ENCODE measurements at places on chromosomes 13 and 19. TPM values are rescaled to one million over a fixed set of nuclear protein-coding genes. Genes with fewer than 3 reads are reported as not detected.

GRCh38 chr13:60922576-60923231, 492.9 kb downstream of the PCDH20 start:
- no peak for DNase-seq

- no peak for DNase-seq
Observed at GRCh38 chr19:51803519-51803918, 8.6 kb downstream of the FPR3 start.

DNA sequence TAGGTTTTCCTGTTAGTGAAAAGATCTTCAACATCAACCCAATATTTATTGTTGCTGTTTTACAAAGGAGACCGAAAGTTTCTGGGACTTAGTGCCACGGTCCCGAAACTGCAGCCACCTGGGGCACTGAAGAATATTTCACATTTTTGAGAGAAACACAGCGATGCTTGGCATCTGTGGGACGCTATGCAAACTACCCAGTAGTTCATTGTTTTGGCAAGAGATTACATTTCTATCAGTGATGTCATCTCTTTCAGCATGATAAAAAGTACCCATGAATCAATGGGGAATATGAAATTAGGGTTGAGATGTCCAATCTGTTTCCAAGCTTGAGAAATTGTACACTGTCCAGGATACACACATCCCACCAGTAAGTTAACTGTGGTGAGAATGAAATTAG, 43.9 kb downstream of the TGDS start:
- no peak for DNase-seq

GRCh38 chr13:25887962-25888655, 163.7 kb downstream of the SHISA2 start:
- no peak for DNase-seq

DNA sequence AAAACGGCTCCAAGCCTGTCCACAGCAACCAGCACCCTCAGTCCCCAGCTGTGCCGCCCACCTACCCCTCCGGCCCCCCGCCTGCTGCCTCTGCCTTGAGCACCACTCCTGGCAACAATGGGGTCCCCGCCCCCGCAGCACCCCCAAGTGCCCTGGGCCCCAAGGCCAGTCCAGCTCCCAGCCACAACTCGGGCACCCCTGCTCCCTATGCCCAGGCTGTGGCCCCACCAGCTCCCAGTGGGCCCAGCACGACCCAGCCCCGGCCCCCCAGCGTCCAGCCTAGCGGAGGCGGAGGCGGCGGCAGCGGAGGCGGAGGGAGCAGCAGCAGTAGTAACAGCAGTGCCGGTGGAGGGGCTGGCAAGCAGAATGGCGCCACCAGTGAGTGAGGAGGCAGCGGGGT, 10.6 kb downstream of the CNOT3 start:
- DNase-seq = no peak

GRCh38 chr19:2311093-2311492, 3.1 kb upstream of the LINGO3 start:
- no peak for DNase-seq

DNA sequence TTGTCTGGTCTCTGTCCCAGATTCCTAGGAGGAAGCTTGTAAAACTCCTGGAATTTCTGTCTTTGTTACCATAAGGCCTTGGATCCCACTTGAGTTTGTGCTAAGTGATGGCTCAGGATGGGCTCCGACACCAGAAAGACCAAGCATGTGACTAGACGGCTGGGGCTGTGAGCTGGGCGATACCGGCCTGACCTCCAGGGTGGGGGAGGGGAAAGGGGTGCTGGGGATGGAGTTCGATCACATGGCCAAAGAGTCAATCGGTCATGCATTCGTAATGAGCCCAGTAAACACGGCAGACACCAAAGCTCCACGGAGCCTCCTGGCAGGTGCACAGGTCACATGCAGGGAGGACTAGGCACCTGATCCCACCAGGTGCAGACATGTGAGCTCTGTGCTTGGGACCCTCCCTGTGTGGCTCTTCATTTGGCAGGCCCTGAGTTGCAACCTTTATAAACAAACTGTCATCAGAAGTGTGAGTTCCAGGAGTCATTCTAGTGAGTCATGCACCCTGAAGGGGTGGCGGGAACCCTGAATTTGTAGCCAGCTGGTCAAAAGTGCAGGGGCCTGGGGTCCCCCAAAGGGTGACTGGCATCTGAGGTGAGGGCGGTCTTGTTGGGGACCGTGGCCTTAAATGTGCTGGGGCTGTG, 27.1 kb downstream of the ELAVL1 start:
- no peak for DNase-seq

GRCh38 chr13:91369441-91369831, 21.9 kb downstream of the MIR17HG start:
- DNase-seq = no peak

DNA sequence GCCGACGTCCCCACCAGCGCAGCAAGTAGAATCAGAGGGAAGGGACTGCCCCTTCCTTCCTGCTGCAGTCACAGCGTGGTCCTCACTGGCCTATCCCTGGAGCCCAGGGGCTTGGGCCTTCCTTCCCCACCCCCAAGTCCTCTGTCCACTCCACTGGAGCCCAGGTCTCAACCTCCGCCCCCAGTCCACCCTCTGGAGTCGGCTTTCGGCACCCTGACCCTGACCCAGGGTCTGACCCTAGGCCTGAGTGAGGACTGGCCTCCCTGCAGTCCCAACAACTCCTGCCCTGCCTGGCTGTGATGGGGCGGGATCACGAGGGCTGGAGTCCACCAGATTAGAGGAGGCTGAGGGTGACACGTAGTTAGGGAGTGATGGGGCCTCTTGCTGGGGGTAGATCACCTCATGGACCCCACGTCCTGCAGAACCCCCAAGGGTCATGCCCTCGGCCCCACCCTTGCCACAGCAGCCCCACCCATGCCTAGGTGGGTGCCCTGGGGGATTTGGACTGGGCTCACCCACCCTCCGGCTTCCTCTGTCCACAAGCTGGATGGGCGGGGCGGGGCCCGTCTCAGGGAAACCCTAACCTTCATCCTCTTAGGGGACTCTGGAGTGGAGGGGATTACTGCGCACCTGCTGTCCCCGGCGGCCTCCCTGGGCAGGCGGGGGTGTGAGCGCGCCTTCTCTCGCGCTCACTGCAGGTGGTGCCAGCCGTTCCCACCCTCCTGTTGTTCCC, 3.8 kb downstream of the RAX2 start:
- no peak for DNase-seq

DNA sequence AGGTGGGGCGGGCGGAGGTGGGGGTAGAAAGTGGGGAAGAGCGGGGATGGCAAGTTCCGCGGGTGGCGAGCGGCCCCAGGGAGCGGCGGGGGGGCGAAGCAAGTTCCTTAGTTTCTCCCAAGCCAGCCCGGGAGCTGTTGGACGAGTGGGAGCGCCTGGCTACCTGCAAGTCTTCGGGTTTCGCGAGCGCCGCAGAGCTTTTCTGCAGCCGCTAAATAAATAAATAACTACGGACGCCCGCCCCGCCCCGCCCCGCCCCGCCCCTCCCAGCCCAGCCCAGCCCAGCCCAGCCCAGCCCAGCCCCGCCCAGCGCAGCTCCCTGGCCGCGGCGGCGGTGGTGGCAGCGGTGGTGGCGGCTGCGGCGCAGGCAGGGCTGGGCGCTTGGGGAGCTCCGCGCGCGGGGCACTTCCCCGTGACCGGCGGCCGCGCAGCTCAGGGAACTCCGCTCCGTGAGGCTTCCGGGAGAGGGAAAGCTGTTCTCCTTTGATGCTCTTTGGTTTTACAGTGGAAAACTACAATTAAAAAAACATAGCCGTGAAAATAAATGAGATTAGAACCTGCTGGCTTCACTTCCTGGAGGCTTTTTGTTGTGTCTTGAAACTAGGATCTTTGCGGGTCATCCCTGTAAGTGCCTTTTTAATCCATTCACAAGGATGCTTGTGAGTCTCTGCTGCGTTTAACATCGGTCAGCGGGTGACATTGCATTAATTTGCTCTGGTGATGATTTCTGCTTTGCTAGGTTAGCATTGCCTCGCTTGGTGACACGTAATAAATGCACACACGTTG, at the start of gene UBE2L5:
UBE2L5 (plus strand) TSS at position 440 of the 786 bp plus-strand sequence. CDS start 5,498 bp downstream, outside the sequence.
- peak; percentile 81 for DNase-seq

DNA sequence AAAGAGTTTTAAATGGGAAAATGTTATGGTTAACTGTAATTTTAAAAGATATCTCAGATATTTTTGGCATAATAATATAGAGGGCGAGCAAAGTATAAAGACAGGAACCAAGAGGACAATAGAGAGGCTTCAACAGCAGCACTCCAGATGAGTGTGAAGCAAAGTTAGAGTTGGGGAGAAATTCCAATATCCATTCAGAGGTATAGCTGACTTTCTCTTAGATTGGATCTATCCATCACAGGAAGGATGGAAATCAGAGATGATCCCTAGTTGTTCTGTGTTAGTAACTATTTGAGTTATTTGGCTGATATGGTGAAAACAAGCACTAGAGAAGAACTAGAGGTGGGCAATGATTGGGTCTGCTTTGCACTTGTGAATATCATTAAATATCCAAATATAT, 786.0 kb upstream of the KLHL1 start:
- DNase-seq = no peak

DNA sequence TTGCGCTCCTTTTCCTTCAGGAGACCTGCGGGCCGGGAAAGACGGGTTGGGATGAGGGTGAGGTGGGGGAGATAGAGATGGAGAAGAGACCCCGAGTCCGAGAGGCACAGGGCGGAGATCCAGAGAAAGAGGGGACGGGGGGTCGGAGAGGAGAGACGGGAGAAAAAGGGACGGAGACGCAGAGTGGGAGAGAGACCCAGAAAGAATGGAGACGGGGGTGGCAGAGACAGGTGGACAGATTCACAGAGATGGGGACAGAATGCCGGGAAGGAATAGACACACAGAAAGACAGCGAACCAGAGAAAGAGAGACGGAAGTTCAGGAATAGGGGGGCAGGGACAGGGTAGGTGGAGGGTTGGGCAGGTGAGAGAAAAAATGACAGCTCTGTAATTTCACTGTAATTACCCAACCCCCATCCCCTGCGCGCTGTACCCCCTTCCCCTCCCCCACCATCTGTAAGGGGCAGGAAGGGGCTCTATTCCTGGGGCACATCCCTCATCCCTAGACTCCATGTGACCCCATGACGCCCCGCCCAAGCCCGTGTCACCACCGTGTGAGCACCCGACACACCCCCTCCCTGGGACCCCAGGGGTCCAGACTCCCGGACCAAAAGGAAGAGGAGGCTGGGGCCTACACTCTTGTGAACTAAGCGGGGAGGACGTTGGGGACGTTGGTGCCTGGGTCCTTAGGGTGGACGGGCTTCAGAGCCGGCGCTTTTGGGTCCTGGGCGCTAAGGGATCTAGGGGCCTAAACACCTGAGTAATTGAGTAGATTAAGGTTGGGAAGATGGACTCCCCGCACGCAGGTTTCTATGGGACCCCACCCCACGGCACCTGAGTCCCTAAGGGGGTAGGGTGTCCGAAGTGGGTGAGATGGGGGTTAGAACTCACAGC, 967 bp downstream of the DBP start:
- no peak for DNase-seq

DNA sequence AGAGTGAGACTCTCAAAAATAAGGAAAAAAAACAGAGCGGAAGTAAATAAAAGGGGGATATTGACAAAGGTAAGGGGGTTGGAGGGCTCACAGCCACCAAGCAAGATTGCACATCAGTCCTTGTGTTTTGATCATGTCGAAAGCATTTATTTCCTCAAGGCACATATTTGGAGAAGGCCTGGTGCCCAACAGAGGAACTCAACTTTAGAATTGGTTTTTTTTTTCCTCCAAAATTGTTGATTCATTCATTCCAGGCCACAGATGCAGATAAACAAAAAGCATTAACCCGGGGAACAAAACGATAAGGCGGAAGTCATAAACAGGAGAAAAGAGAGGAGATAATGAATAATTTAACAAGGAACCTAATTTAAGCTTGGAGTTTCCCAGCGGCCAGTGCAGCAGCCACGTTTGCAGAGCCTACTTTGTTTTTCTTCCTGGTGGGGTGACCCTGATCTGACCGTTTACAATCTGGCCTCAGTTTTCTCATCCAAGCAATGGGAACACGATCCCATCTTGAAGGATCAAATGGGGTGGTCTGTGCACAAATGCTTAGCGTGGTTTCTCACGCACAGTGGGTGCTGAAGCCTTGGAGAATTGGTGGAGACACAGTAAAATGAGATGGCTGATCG, 2.1 kb upstream of the PTPRS start:
- no peak for DNase-seq

DNA sequence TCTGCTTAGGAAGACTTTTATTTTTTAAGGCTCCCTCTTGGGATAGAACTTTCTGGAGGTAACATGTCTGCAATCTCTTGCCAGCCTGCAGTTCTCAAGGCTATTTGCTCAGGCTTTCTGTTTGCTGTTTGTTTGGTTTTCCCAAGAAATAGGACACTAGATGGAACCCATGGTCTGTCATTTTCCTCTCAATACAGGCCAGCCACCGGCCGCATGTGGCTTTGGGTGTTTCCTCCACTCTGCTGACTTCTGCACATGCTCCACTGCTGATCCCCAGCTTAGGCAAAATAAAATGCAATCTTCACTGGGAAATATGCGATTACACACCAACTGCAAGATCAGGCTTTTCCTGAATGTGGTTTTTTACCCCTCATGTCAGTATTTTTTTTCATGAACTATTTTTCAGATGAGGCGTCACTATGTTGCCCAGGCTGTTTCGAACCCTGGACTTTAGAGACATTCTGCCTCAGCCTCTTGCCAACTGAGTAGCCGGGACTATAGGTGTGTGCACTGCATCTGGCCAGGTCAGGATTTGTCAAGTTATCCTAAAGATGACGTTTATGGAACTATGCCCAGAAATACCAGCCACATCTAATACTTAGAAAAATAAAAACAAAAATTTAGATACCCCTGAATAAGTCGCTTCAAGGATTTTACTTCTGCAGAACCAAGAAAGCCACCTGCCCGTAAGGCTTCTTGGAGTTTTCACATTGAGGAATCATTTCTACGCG, 94.3 kb upstream of the PABPC3 start:
- DNase-seq = no peak

DNA sequence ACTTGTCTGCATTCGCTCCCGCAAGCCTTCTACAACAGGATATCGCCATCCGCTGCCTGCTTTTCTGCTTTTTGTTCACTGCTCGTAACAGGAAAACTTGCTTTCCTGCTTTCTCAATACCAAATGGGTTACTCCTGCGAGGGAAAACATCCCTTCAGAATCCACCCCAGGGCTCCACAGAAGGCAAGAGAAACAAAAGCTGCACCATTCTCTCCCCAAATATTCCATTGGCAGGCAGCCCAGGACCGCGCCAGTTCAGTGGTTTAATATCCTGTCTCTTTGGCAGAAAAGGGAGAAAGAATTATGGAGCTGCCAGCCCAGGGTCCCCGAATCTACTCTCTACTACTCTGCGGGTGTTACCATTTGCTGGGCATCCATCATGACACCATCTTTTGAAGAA, 84.7 kb upstream of the DOCK9 start:
- no peak for DNase-seq

GRCh38 chr13:63514886-63515285, 2099.2 kb upstream of the PCDH20 start:
- no peak for DNase-seq

GRCh38 chr19:55209693-55210472, 582 bp upstream of the PTPRH start:
- DNase-seq = no peak

- peak; percentile 62 for DNase-seq
Observed at GRCh38 chr19:54439174-54439851, 9.7 kb upstream of the LENG8 start.

- no peak for DNase-seq
Observed at GRCh38 chr19:34336781-34337271, 28.2 kb upstream of the GPI start.

The PRR36 gene
- 44.1 TPM for total RNA-seq

The ZNF878 gene
- total RNA-seq = not detected

The DMKN gene
- 18.9 TPM for total RNA-seq

The IRGC gene
- not detected for total RNA-seq
